Activated CD8-positive, alpha-beta memory T cell treated with anti-CD3 and anti-CD28 coated beads for 24 hours (primary cell): ENCODE measurements at places on chromosomes 1 and 21.

DNA sequence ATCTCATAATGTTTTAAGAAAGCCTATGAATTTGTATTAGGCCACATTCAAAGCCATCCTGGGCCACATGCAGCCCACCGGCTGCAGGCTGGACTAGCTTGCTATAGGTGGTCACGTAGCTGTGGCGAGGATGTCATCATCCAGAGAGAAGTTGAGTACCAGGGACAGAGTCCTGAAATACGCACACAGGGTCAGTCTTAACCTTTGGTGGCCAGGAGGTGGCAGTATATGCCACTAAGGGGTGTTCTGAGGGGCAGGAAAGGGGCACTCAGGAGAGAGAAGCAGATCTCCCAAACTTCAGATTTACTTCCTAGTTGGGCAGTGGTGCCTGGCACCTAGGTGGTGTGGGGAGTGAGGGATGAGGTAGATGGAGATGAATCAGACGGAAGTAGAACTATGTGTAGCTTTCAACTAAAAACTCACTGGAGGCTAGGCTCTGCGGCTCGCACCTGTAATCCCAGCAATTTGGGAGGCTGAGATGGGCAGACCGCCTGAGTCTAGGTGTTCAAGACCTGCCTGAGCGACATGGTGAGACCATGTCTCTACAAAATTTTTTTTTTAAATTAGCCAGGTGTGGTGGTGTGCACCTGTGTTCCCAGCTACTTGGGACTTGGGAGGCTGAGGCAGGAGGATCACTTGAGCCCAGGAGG is 16.3 kb upstream of the CDK18 start:
- peak; percentile 71 for DNase-seq

GRCh38 chr1:82318265-82318664 is 517.5 kb downstream of the ADGRL2 start:
- no peak for DNase-seq

GRCh38 chr21:34500191-34500590 is 11.8 kb downstream of the KCNE1 start:
- no peak for DNase-seq

DNA sequence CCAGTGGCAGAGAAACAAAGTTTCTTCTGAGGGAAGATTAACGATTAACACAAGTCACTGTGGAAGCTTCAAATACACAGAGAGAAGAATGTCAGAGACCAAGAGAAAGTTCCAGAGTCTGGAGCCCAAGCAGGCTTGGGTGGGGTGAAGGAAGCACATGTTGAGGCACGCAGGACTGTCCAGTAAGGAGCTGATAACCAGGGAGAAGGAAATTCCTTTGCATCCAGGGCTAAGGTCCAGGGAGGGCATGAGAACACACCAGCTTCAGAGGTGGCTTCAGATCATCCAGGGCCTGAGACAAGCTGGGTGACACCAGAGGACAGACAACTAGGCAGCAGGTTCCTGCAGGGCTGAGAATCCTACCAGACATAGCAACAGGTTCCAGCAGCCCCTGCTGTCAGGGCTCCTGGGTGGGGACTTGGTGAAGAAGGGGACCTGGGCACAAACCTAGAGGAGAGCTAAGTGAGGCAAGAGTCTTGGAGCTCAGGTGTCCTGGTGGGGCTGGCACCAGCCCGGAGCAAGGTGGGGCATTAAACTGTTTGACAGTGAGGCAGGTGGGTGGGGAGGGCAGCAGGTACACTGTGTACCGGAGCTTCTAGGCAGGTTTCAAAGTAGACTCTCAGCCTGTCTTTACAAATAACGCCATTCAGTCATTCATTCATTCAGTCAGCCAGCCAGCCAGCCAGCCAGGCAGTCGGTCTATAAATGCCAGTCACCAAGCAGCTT is 2.6 kb upstream of the SPRR1A start:
- DNase-seq, result no peak

DNA sequence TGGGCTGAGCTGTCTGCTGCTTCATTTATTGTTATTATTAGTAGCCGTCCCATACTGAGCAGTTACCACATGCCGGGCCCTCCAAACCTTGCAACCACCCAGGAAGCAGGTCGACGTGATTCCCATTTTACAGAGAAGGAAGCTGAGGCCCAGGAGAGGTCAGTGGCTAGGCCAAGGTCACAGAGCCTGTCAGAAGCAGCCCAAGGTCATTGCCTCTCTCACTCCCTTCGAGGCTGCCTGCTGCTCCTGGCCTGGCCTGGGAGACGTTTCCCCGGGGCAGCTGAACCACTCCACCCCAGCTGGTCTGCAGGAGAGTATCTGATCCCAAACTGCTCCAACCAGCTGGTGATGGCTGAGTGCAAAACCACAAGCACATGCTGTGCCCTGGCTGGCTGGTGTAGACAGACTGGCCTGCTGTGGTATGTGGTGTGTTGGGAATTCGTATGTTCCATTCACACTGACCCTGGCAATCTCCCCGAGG is 6.5 kb downstream of the PADI4 start:
- DNase-seq, result no peak

GRCh38 chr1:230750576-230750975 is 3.4 kb downstream of the CAPN9 start:
- no peak for DNase-seq

DNA sequence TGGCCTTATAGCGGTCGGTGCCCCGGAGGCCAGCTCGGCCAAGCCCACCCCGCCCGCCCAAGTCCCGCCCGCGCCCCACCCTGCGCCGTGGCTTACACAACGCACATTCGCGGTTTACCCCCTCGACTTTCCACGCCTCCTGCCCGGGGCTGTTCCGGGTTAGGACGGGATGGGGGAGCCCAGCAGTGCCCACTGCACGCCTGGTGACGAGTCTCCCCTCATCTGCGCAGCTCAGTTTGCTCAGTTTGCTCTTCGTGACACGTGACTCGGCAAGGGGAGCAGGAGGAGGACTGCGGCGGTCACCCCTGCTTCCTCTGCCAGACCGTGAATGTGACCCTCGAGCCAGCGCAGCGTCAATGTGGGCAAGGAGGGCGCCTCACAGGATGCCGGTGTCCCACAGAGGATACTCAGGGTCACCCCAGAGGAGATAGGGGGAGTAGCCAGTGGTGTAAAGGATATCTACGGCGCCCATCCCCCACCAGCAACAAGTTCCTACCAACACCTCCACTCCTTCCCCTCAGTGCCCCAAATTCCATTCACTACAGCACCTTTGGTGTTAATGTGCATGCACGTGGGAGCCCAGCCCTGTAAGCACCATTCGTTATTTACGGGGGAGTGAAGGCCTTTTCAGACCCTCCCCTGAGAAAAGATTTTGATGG is 350 bp upstream of the S100A6 start:
- DNase-seq, result peak; percentile 91

- DNase-seq, result no peak
Measured at GRCh38 chr1:233668146-233668724, 54.3 kb downstream of the KCNK1 start.

- DNase-seq, result no peak
Measured at GRCh38 chr1:205250699-205251098, 23.0 kb downstream of the TMCC2 start.

DNA sequence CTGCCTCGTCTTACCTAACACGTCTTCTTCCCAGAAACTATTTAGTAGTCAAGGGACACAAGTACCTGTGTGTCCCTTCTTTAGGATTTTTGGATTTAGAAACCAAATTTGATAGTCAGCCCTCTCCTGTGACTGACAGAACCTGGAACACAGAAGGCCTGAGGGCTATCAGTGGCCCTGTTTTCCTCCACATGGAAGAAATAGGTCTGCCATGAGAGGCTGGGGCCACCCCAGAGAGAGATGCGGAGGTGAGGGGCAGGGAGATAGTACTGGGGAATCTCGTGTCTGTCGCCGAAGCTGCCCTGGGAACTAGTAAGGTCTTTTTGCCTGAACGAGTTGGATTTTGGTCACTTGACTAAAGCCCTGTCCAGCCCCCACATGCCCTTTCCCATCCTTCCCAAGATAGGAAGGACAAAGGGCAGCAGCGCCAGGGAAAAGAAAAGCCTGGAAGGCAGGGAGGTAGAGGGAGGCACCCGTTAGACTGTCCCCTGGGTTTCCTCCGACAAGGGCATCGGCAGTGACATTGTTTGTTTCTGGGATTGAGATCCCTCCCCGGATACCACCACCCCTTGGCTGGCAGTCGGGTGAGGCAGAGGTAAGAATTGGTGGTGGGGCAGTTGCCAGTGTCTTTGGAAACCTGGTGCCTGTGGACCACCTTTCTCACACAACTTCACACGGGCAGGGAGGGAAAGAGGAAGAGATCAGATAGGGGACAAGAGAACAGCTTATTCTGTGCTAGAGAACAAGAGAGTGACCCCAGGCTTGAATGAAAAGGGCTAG is 19.8 kb downstream of the SMIM12 start:
- peak; percentile 32 for DNase-seq

DNA sequence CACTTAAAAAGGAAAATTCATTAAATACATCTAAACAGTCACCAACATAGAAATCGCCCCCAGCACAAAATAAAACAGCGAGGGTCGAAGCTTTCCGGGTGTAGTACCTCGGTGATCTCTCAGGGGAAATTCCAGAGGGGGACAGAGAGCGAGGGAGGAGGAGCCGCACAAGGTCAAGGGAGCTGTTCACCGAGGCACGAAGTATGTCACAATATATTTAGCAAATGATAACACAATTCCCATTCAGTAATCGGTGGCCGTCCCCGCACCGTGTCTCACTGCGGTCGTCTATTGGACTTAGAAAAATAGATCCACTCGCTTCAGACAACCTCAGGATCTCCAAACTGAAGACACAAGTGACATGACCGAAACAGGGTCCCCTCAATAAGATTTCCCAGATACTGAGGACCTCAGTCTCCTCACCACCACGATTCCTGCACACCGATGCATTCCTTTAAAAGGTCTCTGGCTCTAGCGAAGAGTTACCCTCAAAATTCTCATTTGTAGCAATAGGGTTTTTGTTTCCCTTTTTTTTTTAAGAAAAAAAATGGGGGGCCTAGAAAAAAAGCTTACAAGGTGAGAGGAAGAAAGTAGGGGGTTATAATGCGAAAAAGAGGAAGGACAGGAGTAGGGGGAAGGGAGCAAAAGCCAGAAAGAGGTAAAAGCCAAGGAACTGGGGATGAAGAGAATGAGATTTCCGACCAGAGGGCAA is 1.1 kb downstream of the LPGAT1 start:
- no peak for DNase-seq

GRCh38 chr1:101366513-101367215 is 129.8 kb downstream of the S1PR1 start:
- no peak for DNase-seq

DNA sequence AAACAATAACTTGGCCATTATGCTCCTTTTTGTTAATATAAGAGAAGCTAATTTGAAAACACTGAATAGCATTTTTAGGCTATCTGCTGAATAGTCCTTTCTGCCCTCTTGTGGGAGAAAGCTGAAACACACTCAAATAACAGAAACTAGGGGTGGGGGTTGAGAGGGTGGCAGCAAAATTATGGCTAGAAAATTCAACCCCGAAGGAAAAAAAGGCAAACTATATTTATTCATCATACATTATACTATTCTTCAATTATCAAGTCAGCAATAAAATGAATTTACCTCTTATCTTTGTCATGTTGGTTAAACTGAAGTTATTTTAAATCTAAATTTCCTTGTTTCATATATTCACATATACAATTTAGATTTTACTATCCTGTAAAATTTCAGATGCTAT is 255.9 kb downstream of the FAF1 start:
- DNase-seq, result no peak

DNA sequence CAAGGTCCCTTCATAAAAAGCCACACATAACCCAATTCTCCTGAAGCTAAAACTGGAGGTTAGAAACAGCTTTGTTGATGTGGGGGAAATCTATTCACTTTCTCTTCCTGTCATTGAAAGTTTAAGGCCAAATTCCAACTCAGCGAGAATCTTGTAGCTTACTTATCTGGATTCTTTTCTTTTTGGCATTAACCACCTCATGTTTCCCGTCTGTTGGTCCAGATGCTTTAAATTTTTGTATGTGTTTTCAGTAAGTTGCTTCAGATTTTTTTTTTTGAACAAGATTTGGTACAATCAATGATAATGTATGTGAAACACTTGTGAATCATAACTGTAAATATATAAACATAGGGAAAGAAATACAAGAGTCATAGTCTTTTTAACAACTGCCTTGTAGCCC is 33.7 kb upstream of the NEK7 start:
- no peak for DNase-seq
